ENCODE measurements at places on chromosomes 5 and 9.

DNA sequence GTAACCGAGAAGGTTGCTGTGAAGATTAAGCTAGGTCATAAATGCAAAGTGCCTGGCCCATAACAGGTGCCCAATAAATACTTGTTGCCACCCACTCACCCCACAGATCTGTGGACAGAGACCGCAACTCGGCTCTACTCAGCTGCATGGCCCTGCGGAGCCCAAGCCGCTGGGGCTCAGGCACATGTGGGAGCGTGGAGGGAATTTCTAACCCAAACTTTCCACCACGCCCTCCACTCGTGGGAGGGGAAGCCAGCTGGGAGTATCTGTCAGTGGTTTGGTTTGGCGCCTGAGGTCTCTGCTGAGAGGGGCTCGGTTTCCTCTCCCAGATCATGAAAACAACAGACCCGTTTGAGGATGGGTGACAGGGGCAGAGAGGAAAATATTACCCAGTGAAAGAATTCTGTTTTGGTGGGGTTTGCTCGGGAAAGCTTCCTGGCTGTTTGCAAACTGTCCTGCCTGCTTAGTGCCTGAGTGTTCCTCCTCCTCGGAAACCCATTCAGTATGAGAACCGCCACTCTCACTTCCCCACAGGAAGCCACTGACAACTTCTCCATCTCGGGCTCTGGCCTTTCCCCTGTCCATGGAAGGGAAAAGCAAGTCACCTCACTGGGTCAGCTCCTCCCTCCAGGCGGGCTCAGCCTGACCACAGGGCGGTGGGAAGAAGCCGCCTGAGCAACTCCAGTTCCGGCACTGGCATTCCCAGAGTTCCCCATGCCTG lies 60.1 kb downstream of the RGS3 start:
- no peak for DNase-seq

DNA sequence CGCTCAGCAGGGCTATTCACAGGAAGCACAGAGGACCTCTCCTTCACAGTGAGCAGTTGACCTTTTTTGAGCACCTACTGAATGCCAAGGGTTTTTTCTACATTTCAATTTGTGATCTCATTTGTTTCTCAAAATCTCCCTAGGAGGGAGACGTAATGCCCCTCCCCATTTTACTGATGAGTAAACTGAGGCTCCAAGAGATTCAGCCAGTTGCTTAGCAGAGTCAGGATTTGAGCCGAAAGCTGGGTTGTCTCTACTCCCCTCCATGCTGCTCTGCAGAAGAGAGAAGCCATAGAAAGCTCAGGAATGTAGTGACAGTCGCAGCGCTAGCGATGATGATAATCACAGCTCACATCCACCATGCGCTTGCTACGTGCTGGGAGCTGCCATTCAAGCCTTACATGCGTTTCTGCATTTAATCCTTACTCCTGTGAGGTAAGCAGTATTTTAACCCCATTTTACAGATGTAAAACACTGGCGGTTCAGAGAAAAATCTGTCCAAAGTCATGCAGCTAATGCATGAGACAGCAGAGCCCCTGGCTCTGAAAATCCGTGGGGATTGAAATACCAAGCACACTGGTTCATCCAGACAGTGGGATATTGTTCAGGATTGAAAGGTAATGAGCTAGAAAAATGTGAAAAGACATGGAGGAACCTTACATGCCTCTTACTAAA lies 33.8 kb downstream of the ERGIC1 start:
- DNase-seq = no peak

GRCh38 chr9:115063058-115063845 lies 54.7 kb downstream of the TNC start:
- no peak for DNase-seq

DNA sequence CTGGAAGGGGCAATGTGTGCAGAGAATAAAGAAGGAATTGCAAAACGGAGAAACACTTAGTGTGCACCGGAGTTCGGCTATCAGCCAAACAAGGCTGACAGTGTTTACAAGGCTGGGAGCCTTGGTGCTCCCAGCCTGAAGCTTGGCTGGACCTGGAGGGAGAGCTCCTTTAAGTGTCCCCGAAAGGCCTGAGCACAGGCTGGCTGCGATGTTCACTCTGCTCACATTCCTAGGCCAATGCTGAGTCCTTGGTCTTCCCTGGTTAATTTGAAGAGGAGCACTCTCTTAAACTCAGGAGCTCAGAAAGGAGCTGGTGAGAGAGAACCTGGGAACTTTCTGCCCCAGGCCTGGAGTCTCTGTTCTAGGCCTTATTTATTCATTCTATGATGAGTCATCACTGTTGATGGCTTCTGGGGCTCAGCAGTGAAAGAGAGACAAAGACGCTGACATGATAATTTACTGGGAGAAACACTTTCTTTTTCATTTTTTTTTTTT lies 88.6 kb upstream of the MYO10 start:
- DNase-seq = no peak

DNA sequence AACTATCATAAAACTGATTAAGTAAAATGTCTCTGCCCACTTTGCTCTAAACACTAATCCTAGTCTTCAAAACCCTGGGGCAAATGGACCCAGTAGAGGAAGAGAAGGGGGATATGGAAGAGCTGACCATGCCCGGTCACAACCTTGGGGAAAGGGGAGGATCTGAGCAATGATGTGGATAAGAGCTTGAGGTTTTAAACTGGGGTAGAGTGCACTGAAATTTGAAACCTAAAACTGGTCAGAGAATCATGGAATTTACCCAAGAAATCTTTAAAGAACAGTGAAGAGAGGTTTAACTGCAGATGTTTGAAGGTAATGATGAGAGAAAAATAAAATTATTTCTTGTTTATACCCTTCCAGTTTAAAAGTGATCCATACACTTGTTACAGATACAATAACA lies 110.8 kb downstream of the MRPS30 start:
- no peak for DNase-seq

- DNase-seq = no peak
Observed at GRCh38 chr5:142170254-142170953, 61.8 kb downstream of the NDFIP1 start.

DNA sequence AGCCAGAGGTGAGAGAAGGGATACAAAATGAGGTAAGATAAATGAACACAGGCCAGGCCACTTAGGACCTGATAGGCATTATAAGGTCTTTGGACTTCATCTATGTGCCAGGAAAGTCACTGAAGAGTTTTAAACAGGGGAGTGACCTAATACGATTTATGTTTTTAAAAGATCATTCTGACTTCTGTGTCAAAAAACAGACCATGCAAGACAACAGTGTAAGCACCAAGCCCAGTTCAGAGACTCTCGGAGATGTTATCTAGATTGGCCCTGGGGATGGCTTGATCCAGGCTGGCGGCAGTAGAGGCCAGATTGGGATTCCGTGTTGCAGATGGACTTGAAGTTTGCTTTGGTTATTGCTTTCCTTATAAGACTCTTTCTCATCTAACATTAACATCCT lies 43.0 kb upstream of the DPYSL3 start:
- no peak for DNase-seq

DNA sequence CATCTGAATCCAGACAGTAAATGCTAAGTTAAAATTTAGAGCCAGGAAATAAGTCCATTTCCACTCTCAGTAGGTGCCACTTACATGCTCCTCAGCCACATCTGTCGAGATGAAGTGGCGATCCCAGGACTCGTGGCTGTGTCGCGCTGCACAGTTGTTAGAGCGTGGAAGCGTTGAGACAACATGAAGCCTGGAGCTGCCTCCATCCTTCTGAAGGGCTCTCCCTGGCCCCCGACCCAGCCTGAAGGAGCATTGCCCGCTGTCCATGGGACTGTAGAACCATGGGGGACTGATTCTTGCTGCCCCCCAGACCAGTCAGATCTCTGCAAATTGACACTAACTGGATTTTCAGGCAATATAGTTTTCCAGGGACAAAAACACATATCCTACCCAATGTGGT lies 58.9 kb downstream of the IRX1 start:
- no peak for DNase-seq

- no peak for DNase-seq
Observed at GRCh38 chr5:106578736-106579135, 1092.0 kb downstream of the EFNA5 start.

DNA sequence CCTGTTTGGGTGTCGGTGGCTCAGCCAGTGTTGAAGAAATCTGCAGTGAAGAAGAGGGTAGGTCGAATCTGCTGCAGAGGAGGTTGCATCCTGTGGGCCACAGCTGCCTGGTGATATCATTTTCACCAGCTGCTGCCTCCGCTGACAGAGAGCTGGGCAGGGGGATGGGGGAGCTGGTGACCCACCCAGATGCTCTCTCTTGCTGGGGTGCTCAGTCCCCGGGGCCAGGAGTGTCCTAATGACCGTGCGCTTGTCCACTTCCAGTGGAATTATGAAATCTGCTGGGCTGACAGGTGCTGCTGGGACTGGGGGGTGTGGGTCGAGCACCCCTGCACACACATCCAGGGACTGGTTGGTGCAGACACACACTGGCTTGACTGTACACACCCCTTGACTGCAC lies 83.2 kb upstream of the IRX4 start:
- DNase-seq = no peak

DNA sequence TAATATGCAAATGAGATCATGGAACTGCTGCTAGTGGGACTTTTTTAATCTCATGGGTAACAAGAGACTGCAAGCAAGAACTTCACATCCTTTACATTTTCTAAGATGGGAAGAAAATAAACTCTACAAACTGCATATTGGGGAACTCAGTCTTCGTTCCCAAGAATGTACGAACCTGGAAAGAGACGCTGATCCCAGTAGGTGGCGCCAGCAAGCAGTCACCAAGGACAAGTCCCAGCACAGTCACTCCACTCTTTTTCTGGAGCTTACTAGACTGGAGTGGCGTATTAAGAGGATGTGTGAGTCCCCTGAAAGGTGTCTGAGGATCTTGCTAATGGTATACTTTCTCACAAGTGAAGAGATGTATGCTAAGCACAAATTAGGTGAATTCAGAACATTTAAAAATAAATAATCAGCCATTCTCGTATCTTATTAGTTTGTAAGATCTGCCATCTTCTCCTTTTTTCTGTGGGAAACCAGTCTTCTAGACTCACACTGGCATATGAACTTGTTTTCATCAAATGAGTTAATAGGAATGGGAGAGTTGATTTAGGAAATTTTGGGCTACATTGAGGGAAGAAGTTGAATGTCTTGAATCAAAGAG lies 16.0 kb upstream of the PUM3 start:
- DNase-seq = no peak

DNA sequence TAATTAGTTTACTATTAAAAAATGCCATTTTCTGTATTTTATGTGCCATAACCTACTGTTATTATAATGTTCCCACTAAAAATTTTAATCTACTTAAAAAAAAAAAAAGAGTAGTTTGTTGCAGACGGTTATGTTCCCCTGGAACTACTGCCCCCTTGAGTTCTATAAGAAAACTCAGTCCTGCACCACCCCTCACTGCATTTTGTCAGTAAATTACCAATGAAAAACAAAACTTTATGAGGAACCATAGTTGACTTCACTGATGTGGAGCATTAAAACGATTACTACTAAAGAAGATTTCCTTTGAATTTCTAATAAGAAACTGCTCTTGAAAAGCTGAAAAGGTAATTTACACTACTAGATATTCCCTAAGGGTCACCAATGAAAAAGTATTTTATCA lies 288.7 kb downstream of the FBXL17 start:
- no peak for DNase-seq

DNA sequence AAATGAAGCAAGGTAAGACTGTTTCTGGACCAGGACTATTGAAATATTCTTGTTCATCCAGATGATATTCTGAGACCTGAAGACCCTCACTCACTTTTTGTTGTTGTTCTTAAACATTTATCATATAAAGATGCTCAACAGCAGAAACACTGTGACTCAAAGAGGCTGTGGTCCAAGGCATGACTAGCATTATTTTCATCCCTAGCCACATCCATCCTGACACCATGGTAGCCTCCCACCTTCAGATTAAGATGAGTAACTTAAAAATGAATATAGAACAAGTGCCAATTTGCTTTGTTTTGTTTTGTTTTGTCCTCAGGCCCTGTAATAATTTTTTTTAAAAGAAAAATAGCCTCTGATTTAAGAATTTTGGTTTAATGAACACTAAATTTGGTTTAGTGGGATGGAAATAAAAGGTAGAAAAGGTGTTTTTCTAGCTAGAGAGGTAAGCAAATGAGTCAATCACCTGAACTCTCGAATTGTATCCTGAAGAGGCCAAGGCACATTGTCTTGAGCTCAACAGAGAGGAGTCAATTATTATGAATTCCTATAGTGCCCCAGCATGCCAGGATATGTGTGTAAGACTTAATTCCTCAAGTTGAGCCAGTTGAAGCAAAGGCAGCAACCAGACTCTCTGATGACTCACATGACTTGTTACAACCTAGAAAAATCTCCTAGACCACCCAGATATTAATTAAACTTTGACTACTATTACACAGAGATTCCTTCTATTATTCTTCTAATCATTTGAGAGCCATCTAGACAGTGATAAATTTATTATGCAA lies 380.1 kb upstream of the TUSC1 start:
- no peak for DNase-seq

DNA sequence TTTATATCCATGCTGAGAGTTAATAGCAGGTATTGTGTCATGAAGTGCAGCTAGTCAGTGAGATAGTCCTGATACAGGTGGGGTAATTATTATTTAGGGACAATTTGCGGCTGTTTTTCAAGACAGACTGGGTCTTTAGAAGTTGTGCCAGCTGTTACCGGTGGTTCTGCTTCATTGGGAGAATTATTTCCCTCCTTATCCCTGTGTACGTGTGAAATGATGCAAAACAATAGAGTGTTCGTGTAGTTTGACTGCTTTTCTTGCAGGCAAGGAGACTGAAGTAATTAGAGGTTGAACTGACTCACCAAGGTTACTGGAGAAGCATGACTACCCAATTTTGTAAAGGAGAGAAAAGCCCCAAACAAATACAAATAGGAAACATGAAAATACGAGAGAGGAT lies 101.7 kb downstream of the ARRDC3 start:
- DNase-seq = no peak

DNA sequence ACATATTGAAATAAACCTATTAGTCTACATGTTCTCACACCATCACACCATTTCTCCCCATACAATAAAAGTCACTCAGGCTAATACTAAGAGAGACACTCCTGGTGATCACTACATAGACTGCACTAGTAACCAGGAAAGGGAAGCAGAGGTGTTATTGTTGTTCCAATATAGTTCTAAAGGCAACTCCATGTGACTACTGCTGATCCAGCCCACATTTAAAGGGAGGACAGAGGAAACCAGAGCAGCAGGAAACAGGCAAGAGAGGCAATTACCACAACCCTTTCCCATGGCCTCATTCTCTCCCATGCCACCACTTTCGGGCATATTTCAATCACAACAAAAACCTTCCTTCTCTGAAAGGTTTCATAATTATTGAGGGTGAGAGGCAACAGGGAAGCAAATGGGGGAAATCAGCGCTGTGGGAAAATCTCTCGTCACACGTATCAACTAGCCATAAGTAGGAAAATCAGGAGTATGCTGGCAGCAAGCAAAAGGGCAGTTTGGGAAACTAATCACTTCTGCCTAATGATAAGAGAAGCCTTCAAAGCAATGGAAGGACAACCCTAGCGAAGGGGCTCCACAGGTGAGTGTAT lies 1.8 kb downstream of the UBAP2 start:
- DNase-seq = no peak
